ENCODE measurements at places on chromosomes 16 and 17.

DNA sequence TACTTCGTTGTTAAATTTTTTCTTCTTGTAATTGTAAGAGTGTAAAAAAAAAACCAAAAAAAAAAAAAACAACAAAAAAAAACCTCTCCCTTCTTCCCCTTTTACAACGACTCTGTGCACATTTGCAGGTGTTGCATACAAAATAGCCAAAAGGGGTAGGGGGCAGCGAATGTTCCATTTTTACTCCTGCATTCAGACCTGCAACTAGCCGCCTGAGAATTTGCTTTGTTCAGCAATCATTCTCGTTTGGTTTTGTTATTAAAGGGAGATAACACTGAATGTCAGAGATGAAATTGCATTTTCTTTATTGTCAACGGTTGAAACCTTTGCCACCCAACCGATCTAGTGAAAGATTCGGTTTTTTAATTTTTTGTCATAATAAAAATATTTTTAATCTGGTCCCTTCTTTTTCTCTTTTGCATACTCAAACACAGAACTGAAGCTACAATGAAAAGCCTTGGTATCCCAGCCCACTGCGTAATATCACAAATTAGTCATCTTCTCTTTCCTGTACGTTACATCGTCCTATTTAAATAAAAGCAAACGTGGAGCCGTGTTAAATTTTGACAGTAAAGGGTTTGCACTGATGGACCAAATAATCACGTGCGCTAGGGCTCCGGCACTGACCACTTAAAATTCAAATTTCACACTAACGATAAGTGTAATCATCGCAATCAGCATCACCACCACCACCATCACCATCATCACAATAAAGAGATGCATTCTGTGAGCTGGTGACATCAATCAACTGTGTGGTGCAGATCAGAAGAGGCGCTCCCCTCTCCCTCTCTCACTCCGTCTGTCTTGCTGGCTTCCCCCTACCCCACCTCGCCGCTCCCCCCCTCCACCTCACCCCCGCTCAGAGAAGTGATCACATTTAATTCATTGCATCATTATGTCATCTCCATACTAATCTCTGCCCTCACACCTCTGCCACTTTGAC, 406.2 kb upstream of the PSMD7 start:
- DNase-seq, result no peak

DNA sequence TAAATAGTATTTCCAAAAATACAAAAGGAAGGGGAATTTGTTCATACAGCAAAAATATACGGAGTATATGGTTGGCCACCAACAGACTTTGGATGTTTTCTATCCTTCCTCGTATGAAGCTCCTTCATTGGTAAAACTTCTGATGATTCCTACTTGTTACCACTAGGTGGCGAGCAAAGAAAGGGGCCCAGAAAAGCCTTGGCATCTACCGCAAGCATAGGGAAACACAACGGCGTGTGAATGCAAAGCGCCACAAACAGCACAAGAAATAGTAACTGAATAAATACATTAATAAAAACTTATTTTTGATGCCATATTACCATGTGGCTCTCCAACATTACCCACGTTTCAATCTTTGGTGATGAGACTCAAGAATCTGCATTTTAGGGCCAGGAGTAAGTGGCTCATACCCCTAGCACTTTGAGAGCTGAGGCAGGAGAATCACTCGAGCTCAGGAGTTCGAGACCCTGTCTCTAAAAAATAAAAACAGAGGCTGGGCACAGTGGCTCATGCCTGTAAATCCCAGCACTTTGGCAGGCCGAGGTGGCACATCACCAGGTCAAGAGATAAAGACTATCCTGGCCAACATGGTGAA, 34.5 kb downstream of the YWHAE start:
- peak; percentile 82 for DNase-seq

GRCh38 chr16:647173-647902, 1.8 kb upstream of the WDR90 start:
- no peak for DNase-seq

DNA sequence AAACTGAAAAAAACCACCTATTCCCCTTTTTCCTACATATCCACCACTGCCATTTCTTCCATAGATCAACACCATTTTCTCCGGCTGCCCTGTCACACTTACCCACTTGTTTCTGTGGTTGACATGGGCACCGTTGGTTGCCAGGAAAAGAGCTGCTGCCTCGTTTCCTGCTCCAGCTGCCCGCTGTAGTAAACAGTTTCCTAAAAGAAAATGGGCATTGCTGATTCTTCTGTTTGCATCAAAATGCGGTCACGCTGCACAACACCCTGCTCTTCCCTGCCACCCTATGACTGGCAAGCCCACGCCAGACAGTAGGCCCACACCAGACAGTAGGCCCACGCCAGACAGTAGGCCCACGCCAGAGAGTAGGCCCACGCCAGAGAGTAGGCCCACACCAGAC, 46.3 kb downstream of the CYB5D2 start:
- peak; percentile 1 for DNase-seq

- no peak for DNase-seq
Measured at GRCh38 chr17:53934931-53935330, 112.2 kb downstream of the KIF2B start.

GRCh38 chr16:15976929-15977637, 27.7 kb downstream of the ABCC1 start:
- DNase-seq, result no peak

DNA sequence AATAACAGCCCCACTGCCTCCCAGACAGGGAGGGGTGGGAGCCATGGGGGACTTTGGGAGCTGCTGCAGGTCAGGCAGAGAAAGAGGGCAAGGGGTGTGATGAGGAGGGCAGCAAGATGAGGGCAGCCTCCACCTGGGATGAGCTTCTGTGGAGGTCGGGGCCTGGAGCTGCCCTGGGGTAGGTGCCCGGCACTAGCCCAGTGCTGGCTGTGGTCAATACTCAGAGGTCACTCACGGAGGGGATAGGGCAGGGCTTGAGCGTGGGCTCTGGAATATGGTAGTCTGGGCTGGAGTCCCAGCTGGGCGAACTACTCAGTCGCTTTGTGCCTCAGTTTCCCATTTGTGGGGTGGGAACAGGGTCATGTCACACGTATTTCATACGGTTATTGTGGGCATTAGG, 169.0 kb downstream of the IRF8 start:
- no peak for DNase-seq

DNA sequence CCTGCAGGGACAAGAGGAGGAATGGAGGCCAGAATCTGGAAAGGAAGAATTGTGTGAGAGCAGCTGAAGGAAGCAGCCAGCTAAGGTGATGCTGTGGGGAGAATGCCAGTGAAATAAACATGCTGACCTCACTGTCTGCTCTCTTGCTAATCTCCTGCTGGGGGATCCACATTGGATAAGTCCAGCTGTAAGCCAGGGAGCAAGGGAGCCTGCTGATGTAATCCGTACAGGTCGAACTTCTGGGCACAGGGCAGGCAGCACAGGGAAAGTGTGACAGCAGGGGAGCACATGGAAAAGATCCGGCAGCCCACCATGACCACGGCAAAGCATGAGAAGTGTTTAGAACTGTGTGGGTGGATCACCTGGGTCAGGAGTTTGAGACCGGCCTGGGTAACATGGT, 7.5 kb upstream of the XPO6 start:
- no peak for DNase-seq

- DNase-seq, result no peak
Measured at GRCh38 chr16:31420037-31420436, 8.1 kb downstream of the COX6A2 start.

GRCh38 chr17:64777415-64778239, 115.5 kb upstream of the SMURF2 start:
- no peak for DNase-seq

DNA sequence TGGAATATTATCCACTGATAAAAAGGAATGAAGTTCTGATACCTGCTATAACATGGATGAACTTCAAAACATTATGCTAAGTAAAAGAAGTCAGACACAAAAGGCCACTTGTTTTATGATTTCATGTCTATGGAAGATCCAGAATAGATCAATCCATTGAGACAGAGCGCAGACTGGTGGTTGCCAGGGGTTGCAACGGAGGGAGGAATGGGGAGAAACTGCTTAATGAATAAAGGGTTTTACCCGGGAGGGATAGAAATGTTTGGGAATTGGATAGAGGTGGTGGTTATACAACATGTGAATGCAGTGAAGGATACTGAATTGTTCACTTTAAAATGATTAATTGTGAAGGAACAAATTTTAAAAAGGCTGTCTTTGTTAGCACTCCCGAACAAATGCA, 30.2 kb downstream of the WDR59 start:
- no peak for DNase-seq

DNA sequence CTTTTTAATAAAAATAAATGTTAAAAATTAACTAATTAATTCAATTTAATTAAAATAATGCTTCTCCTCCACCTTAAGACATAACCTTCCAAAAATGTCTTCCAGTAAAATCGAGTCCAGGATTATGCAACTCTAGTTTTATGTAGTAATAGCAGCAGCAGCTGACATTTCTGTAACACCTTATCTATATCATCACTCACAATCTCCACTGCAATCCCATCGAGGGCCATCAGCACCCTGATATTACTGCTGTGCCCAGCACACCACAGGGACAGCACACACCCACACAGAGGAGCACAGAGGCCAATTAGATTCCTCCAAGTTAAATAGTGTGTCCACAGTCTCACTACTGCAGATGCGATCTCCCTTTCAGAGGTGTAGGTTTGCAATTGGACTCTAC, 2.9 kb downstream of the RPH3AL start:
- no peak for DNase-seq

Measured in CD4-positive, alpha-beta T cell treated with Interleukin-2 at 100 ng/mL for 4 hours (primary cell).